ENCODE measurements at places on chromosomes 4 and X.

DNA sequence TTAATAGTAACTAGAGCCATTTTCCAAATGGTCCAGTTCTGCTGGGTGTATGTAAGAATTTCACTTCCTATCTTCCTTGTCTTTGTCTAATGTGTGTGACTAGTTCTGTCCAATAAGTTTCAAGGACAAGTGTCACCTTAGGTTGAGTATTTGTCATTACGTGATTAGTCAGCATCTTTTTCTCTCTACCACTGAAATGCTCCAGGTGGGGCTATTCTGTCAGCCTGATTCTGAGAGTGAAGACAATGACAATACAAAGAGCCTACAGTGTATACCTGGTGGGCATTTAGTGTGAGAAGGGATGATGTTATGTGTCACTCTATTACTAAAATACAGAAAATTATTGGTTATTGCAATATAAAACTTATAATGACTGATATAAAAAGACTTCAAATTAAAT, 876.3 kb downstream of the C4orf33 start:
- no peak for DNase-seq

DNA sequence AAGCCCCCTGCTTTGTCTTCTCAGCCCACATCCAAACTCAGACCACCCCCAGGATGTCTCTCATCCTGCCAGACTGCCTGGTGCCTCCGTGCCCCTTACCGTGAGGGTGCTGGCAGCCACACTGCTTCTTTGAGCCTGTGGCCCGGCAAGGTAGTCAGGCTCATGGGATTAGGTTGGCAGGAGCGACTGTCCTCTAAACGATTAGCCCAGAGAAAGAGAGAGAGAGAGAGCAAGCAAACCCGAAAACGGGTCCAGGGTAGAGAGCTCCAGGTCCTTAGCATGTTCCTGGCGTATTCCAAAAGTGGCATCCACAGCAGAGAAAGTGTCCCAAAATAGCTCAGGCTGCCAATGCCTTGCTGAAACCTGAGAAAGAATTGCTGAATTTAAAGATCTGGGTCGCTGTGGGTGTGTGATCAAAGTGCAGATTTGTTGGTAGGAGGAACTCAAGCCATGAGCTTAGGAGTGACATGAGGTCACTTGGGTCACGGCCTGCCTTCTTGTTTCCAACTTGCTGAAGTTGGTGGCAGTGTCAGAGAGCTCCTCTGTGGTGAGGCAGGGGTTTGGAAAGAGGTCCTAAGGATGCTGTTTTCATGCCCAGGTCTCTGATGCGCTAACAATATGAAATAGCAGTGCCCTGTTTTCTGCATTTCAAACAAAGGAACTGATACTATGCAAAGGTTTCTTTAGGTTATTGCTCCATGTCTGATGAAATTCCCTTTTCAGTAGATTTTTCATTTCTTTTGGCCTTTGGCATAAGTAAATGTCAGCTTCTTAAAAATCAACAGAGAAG, 81.6 kb downstream of the RTL9 start:
- DNase-seq: no peak

DNA sequence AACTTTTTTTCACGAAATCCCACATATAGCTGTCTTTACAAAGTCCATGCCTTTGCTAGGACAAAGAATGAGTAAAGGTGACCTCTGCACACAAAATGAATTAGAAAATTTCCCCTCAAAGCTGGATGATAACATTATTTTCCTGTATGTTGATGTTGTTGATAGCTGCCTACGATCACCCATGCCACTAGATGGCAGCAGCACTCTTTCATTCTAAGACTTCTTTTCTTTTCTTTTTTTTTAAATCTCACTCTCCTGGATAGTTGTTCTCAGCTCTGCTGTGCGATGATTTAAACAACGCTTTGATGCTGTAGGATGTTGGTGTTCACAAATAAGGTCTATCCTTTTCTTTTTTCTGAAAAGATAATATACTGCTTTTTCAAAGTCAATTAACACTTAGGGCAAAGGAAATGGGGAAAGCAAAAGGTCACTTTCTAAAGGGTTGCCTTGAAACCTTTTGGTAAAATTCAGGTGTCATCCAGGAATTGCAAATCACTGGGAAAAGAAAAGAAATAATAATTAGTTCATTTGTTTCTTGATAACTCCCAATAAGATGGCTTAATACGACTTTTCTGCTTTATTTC, 266.8 kb downstream of the C4orf33 start:
- no peak for DNase-seq

GRCh38 chr4:127239902-127240763, 392.6 kb upstream of the INTU start:
- DNase-seq: no peak

GRCh38 chr4:76753814-76754213, 144.1 kb downstream of the SOWAHB start:
- DNase-seq: no peak

- no peak for DNase-seq
Observed at GRCh38 chr4:41611881-41612871, 74.2 kb downstream of the LIMCH1 start.

- no peak for DNase-seq
Observed at GRCh38 chr4:185346975-185347601, 48.6 kb downstream of the LRP2BP start.

- DNase-seq: no peak
Observed at GRCh38 chrX:119121341-119121740, 6.3 kb downstream of the KIAA1210 start.

DNA sequence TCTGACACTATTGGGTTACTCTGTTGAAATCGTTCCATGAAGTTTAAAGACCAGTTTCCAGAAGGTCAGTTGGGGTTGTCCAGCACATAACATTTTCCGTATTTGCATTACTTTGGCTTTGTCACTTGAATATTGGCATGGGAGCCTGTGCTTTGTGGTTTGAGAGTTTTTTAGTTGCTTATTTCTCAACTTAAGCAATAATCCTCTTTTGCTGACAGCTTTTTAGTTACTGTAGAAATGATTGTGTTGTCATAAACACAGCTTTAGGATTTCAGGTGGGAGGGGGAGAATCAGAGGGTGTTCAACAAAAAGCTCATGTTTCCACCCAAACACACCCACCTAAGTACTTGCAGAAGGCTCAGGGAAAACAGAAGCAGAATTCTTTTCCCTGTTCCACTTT, 210.7 kb upstream of the TLL1 start:
- no peak for DNase-seq

- no peak for DNase-seq
Observed at GRCh38 chrX:40095583-40096394, 2.0 kb downstream of the BCOR start.

GRCh38 chr4:68476191-68476590, 28.9 kb downstream of the TMPRSS11E start:
- DNase-seq: no peak

DNA sequence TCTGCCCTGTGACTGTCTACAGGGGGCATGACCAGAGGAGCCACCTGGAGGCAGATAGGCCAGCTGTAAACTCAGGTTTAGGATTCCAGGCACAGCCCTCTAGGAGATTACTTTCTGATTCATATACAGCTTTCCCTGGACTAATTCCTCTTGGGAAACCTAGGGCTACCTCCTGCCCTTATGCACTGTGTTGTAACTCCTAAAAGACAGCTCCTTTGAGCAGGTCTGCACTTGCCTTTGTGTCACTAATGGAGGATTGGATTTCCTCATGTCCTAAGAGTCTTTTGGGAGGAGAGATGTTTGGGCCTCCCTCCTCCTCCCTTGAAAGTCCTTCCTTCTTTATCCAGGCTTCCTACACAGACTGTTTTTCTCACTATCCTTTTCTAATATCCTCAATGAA, 202.0 kb downstream of the PCDH19 start:
- DNase-seq: no peak

DNA sequence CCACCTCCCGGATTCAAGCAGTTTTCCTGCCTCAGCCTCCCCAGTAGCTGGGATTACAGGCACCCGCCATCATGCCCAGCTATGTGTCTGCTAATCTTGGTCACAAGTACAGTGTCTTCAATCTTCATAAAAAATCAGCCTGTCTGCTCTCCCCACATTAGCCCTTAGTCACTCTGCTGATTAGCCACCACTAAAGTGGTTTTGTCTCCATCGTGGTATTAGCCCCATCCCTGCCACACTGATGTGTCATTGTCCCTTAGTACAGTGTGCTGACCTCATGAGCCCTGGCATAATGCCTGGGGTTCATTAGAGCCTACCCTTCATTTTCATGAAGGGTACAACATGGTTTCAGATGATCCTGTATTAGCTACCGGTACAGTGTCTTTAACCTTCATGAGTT, 49.9 kb downstream of the ZNF157 start:
- DNase-seq: no peak

GRCh38 chrX:1813809-1814208, 198.9 kb downstream of the ASMT start:
- no peak for DNase-seq

Data from stimulated activated CD8-positive, alpha-beta memory T cell treated with anti-CD3 and anti-CD28 coated beads, Interleukin-4, amount 100 ng/mL, for 1 hour (primary cell).